Body of pancreas (tissue), 4 donors: ENCODE measurements at places on chromosomes 2 and 18.
A peak's percentile ranks its signal among the peaks of the same experiment; 100 is the strongest.

- no peak for DNase-seq
Observed at GRCh38 chr18:57352271-57352701, at the start of gene ST8SIA3. ST8SIA3 (plus strand) TSS chr18:57352557; CDS start chr18:57352847, 290 bp downstream.

DNA sequence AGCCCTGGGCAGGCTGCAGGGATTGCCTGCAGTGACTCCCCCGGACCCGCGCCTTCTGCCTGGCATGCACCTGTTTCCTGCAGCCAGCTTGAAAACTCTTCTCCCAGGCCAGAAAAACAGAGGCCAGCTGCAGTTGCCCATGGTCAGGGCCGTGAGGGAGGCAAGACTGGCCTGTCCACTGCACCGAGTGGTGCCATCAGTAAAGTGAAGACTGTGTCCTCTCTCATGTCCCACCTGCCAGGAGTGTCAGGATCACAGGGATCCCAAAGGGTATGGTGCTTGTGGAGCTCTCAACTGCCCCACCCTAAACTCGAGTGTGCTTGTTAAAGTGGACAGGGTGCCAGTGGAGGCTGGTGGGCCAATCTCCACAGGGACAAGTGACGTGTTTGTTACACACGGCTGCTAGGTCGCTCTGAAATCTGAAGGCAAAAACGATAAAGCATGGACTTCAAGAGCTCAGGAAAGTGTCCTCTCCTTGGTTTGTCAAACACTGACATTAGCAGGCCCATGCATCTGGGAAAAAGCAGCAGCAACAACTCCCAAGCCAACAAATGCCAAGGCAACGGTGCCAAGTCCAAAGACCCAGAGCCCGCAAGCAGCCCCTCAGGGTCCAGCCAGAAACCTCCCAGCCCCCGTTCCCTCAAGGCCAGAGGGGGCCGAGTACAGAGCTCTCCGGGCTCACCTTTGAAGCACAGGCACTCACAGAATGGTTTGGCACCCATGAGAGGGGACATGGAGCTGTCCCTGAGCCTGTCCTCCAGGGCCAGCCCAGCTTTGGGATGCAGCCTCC, 213.2 kb downstream of the HDAC4 start:
- DNase-seq: peak; percentile 3

GRCh38 chr18:62617793-62618591, 95.2 kb downstream of the ZCCHC2 start:
- DNase-seq: no peak

- no peak for DNase-seq
Observed at GRCh38 chr2:234309431-234309830, 187.4 kb downstream of the ARL4C start.

- DNase-seq: no peak
Observed at GRCh38 chr2:113034016-113034415, 18.7 kb downstream of the IL36B start.

DNA sequence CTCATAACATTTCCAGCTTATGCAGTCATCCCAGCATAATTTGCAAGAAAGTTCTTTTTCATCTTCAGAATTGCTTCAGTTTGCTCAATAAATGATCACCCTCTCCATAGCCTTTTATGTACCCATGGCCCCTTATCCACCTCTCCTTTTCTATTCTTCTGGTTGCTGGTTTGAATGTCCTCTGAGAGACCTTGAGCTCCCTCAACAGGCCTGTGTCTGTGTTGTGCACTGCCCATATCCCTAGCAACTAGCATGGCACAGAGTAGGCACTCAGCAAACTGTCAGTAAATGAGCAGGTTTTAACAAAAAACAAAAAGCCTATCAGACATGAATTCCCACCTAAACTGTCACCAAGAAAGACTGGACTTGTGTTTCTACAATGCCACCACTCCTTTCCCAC, 160.5 kb downstream of the AKAIN1 start:
- DNase-seq: no peak

- peak; percentile 28 for DNase-seq
Observed at GRCh38 chr2:212939777-212940531, 211.5 kb downstream of the IKZF2 start.

GRCh38 chr2:9769171-9770005, 73.9 kb upstream of the TAF1B start:
- no peak for DNase-seq

GRCh38 chr2:69053416-69053965, 40.5 kb downstream of the ANTXR1 start:
- no peak for DNase-seq

- no peak for DNase-seq
Observed at GRCh38 chr18:57025540-57025939, 121.3 kb upstream of the BOD1L2 start.

DNA sequence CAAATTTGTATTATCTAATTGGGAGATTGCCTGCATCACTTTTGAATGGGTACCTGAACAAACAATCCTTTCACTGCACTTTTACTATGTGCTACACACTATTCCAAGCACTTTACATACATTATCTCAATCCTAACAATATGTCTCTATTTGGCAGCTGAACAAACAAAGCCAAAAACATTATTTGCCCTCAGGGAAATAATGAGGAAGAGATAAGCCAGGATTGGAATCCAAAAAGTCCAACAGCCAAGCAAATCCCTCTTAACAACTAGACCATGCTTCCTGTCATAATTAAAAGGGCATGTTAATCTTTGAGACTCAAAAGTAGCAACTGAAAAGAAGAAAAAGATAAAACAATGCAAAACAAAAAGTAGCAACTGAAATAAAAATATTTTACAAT, 32.1 kb downstream of the RPRD1A start:
- DNase-seq: no peak

DNA sequence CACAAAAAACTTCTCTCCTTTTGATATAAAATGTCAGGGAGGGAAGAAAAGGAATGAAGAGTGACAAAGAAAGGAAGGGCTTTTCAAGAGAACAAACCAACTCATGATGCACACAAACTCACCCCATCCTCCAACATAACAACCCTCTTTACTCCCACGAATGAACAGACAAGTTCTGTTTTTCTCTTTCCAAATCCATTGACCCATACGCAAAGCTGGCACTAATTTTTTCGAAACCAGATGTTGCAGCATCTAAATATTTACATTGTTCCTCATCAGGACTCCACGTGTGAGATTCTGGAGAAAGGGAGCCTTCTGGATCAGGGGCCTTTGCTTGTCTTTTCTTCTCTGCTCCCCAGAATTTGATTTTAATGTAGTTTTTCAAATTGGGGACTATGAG, 143.3 kb upstream of the BCL2L11 start:
- DNase-seq: no peak

GRCh38 chr2:189109921-189110397, 69.6 kb downstream of the COL5A2 start:
- no peak for DNase-seq

DNA sequence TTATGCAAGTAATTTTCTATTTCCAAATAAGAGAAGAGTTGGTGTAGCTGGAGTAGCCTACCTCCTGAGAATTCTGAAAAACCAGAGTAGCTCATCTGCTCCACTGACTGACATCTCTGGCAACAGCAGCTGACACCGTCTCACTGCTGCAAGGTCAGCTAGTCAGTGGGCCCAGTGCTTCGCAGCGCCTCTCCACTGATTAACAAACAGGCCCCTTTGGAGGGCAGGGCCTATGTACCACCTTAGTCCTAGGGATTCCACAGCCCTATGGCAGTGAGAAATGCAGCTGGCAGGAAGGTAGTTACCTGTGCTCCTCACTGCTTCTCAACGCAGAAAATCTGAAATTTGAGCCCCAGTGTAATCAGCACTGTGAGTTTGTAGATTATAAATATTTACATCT, 97.5 kb downstream of the DLGAP1 start:
- DNase-seq: no peak

DNA sequence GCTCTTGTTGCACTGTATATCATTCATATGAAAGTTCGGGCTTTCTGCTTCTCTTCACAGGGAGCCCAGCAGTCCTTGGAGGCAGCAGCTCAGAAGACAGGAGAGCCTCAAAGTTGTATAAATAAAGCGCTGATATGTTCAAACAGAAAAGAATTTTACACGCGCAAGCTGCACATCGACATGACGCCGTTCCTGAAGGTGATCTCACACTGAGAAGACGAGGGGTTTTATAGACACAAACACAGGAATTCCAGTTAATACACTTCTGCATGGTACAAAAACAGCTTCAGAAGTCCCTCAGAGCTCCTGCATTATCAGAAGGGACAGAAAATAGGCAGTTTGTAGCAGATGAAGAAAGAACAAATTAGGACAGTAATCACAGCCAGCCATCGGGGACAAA, 81.6 kb downstream of the KIAA2012 start:
- no peak for DNase-seq

DNA sequence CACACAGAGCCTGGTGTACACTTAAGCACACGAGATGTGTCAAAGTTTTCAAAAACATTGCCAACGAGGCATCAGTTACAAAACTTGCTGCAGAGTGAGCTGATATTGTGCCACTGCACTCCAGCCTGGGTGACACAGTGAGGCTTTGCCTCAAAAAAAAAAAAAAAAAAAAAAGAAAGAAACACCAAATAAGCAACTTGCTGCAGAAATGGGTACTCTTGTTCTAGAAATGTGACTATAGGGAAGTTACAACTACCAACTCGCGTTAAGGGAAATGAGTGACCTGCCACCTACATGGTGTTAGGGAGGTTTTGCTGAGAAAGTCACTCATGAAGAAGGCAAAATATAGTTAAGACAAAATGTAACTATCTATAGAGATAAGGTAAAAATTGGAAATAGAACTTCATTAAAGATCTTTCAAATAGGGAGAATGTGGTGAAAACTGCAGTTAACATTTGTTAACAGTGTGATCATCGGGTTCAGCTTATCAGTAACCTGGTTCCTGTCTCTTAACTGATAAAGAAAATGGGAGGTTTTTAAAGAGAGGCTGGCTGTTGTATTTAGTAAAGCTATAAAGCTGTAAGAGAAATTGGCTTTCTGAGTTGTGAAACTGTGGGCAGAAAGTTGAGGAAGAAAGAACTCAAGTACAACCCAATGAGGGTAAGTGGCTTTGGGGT, at the start of gene IL1RL1:
TSS of gene IL1RL1 (plus strand) at position 600 of the 677 bp plus-strand sequence. CDS start 26,702 bp downstream, outside the sequence.
- DNase-seq: no peak

GRCh38 chr2:81061016-81061415, 756.5 kb upstream of the LRRTM1 start:
- DNase-seq: no peak
